Colonic mucosa (tissue), 4 donors: ENCODE measurements at places on chromosomes 2 and 18.

GRCh38 chr2:7539077-7539476 lies 621.9 kb downstream of the RNF144A start:
- no peak for DNase-seq

DNA sequence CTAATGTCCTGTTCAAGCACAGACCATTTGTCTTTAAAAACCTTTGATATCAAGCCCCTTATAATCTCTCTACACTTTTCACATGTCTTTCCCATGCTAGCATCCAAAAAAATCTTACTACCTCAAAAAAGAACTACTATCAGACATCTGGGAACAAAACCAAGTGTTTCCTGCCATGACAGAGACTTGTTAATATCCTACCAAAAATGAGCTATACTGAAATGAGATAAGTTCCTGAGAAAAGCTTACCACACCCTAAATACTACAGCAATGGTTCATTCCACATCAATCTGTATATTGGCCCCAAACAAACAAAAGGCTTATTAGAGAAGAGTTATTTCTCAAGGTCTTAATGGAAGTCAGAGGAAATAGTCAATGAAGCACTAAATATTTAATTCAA lies 230.1 kb downstream of the DYM start:
- DNase-seq: no peak

GRCh38 chr2:220528180-220528675 lies 900.8 kb downstream of the SLC4A3 start:
- DNase-seq: no peak

GRCh38 chr18:75644871-75645270 lies 217.4 kb upstream of the SMIM21 start:
- DNase-seq: no peak

- DNase-seq: no peak
Observed at GRCh38 chr2:98764499-98764898, 33.6 kb upstream of the MGAT4A start.

- no peak for DNase-seq
Observed at GRCh38 chr2:34104601-34105000, 505.5 kb upstream of the FAM98A start.

GRCh38 chr18:43888598-43888997 lies 611.3 kb upstream of the SYT4 start:
- no peak for DNase-seq

- no peak for DNase-seq
Observed at GRCh38 chr2:72081451-72081850, 66.2 kb downstream of the CYP26B1 start.

GRCh38 chr2:218344755-218345417 lies 11.8 kb upstream of the CATIP start:
- DNase-seq: no peak

GRCh38 chr2:182132605-182133004 lies 147.0 kb downstream of the PPP1R1C start:
- DNase-seq: no peak

GRCh38 chr18:49279041-49279440 lies 181.4 kb downstream of the DYM start:
- DNase-seq: no peak
